ENCODE measurements at places on chromosomes 4 and X.

DNA sequence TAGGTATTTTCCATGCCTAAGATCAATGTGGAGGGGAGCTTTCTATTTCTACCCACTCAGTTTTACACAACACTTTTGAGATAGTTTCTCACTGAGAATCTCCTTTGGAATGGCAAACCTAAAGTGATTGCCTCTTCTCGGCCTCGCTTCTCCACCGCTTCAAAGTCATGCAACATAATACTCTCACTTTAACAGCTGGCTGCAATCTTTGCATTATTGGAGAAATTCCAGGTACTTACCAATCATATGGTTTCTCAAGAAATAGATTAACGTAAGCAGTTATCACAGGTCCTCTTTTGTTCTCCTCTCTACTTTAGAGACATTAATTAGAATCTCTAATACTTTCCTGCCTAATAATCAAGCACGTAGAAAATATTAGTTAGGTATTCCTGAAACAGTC lies 3.7 kb upstream of the IL13RA2 start:
- no peak overlapping the region for H3K27ac ChIP-seq
- no peaks in the 10 kb centered on the region for H3K36me3 ChIP-seq
- DNase-seq, result no peak
- no peaks in the 10 kb centered on the region for H3K27me3 ChIP-seq
- H3K4me1 ChIP-seq, result no peaks in the 10 kb centered on the region

DNA sequence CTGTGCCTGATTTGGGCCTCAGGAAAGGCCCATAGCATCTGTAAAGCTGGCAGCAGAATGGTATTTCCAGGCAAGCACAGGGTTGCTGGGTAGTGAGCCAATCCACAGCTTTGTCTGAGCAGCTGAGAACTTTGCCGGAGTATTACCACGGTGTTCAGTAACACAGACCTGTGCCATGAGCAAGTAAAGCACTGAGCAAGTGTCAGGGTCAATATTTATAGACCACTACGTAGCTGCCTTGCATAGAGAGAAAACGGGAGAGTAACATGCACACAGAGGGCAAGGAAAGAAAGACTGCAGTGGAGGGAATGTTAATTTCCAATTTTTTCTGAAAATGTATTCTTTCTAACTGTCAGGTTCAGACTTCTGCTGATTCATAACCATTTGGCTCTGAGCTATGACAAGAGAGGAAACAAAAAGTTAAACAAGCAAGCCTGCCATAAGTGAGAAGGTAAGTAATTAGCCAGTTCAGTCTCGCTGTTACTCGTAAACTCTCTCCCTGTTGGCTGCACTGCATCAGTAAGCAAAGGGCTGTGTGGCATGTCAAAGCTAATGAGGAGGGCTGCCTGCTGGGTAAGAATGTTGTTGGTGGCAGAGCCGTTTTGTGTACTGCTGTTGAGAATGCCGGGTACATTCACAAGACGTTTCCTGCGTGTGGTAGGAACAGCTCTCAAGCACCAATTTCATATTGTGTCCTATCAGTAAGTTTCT lies 238.1 kb downstream of the BMPR1B start:
- no peak overlapping the region for H3K4me3 ChIP-seq
- no peaks in the 10 kb centered on the region for H3K4me1 ChIP-seq
- H3K36me3 ChIP-seq, result no peaks in the 10 kb centered on the region
- no peaks in the 10 kb centered on the region for H3K27me3 ChIP-seq

DNA sequence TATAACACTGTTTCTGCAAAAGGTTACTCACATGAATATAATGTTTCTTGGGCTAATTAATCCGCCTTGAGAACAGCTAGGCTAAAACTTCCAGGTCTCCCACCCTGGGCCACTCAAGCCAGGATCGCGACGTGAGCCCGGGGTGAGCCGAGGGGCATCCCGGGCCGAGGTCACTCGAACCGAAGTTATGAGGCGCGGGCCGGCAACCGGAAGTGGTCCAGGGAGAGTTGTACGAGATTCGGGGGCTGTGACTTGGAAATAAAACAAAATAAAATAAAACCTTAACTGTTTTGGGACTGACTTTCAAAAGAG lies 317 bp downstream of the CMC4 start:
- H3K27ac ChIP-seq, result peak overlapping the region; percentile 76
- H3K36me3 ChIP-seq, result peaks cover 4% of the 10 kb centered on the region
- DNase-seq, result no peak
- no peaks in the 10 kb centered on the region for H3K27me3 ChIP-seq

GRCh38 chr4:181688432-181688831 lies 554.8 kb upstream of the TENM3 start:
- H3K4me3 ChIP-seq, result no peak overlapping the region
- H3K27me3 ChIP-seq, result no peaks in the 10 kb centered on the region
- no peak for DNase-seq
- H3K4me1 ChIP-seq, result no peaks in the 10 kb centered on the region
- H3K36me3 ChIP-seq, result no peaks in the 10 kb centered on the region

- H3K27me3 ChIP-seq, result no peaks in the 10 kb centered on the region
- no peak overlapping the region for H3K27ac ChIP-seq
- DNase-seq, result no peak
- no peak overlapping the region for H3K4me3 ChIP-seq
- no peaks in the 10 kb centered on the region for H3K4me1 ChIP-seq
These were observed 206.6 kb upstream of the GYPA start for GRCh38 chr4:144347121-144347520.

GRCh38 chr4:34851411-34851810 lies 1392.9 kb downstream of the ARAP2 start:
- no peak overlapping the region for H3K27ac ChIP-seq
- no peaks in the 10 kb centered on the region for H3K27me3 ChIP-seq
- no peak overlapping the region for H3K4me3 ChIP-seq
- H3K36me3 ChIP-seq, result no peaks in the 10 kb centered on the region
- H3K4me1 ChIP-seq, result no peaks in the 10 kb centered on the region
- DNase-seq, result no peak

DNA sequence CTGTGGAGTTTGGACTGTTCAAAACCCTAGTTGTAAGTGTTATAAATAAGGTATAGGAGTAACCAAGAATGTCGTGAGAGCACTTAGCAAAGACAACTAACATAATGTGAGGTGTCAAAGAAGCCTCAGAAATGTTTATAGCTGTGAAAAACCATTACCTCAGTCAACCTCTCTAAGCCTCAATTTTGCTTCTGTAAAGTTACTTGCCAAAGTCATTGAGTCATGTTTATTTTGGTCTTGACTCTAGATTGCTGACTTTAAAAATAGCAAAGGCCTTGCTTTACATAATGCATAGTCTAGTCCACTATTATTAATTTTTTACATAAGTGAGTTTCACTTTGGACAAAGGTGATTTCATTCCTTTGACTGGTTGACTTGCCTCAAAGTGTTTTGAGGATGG lies 257.6 kb upstream of the CXXC4 start:
- no peaks in the 10 kb centered on the region for H3K36me3 ChIP-seq
- DNase-seq, result no peak
- no peaks in the 10 kb centered on the region for H3K27me3 ChIP-seq
- no peaks in the 10 kb centered on the region for H3K4me1 ChIP-seq
- H3K27ac ChIP-seq, result no peak overlapping the region

- H3K27me3 ChIP-seq, result no peaks in the 10 kb centered on the region
- H3K36me3 ChIP-seq, result no peaks in the 10 kb centered on the region
- no peak overlapping the region for H3K4me3 ChIP-seq
- no peak for DNase-seq
- no peaks in the 10 kb centered on the region for H3K4me1 ChIP-seq
These were observed 55.0 kb upstream of the NR0B1 start for GRCh38 chrX:30364229-30364628.
